ENCODE measurements at places on chromosomes 6 and 20.

DNA sequence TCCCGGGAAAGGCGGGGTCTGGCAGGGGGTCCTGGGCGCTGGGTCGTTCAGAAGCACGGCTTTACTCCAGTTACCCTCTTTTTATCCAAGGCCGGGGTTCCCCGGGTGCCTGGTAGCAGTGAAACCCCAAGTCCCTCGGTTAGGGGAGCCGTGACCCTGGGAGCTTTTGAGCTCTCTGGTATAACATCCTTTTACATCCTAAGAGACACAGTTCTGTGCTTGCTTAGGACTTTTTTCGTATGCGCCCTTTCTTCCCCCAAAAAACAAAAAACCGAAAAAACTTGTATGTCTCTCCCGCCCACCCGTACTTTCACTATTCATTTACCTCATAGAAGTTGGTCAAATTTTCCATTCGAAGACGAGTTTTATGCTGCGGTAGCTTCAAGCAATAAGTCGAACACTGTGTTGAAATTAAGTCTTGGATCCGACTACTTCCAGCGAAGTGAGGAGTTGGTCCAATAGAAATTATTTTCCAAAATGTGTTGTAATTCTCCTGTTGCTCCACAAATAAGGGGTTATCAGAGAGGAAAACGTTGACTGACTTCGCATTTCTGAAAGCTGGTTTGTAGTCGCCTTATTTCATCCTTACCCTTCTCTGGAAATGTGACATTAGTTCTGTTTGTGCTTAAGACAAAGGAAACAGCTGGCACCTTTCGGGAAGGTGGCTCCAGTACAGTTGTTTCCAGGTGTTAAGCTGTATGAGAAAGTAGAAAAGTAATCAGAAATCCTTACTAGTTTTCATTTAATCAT is 816 bp upstream of the MAN1A1 start:
- peak; percentile 68 for DNase-seq

- no peak for DNase-seq
Observed at GRCh38 chr6:162271922-162272321, 455.6 kb downstream of the PRKN start.

DNA sequence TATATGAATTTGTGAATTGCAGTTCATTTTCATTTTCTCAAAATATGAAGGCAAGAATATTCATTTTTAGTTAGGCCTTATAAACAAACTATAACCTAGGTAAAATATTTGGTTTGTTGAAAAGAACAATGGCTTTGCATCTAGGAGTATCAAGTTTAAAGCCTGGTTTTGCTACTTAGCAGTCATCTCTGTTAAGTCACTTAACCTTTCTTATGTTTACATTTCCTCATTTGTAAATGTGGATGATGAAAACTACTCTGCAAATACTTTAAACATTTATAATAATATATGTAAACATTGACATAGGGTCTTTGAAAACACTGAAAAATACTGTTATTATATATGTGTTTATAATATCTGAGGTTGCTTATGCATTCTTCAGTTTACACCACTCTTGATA is 135.5 kb downstream of the CENPW start:
- no peak for DNase-seq

- peak; percentile 91 for DNase-seq
Observed at GRCh38 chr6:24721461-24722215, 2.7 kb upstream of the C6orf62 start.

- peak; percentile 91 for DNase-seq
Observed at GRCh38 chr6:35297601-35298481, at the start of gene DEF6. Gene DEF6, plus strand, starts transcription at chr6:35297818. Its CDS starts 39 bp downstream, at chr6:35297857.

DNA sequence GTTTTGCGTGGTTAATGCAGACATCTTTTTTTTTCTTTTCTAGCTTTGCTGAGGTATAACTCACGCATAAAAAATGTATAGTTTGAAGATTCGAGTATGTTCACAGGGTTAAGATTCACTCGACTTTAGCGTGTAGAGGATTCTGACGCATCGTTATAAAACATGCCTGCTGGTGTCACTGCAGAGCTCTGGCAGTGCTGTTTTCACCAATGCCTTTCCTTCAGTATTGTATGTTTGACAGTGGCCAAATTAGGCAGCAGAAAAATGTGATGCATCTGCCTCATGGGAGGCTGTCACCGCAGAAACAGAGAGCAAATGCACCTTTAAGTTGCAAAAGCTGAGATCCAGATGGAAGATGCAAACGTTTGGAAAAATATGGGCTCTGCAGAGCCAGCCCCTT is 18.0 kb upstream of the SIRPB2 start:
- DNase-seq: peak; percentile 33

GRCh38 chr20:46221256-46221833 is 87.0 kb downstream of the CDH22 start:
- no peak for DNase-seq

- no peak for DNase-seq
Observed at GRCh38 chr6:166025149-166025898, 142.3 kb downstream of the TBXT start.

DNA sequence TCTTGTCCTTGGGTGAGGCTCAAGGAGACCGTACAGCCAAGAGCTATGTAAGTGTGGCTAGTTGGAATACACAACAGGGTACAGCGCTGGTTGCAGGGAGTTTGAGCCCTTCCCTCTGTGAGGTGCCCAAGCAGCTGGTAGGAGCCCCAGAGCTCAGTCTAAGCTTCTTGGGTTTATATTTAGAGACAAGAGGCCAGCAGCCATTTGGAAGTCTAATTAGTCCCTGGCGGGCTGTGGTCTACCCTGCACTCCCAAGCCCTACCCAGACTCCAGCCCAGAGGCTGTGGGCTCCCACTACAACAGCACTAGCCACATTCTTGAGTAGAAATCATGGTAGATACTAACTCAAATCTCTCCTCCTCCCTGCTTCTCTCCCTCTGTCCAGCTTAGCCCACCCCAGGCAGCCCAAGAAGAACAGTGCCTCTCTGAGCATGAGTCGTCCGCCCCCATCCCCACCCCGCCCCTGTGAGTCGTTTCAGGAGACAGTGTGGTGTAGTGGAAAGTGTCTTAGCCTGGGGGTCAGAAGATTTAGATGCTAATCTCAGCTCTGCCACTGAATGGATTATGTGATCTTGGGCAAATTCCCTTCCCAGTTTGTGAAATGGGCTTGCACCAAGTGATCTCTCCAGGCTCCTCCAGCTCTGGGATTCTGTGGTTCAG is 37.8 kb downstream of the EIF2S2 start:
- no peak for DNase-seq

DNA sequence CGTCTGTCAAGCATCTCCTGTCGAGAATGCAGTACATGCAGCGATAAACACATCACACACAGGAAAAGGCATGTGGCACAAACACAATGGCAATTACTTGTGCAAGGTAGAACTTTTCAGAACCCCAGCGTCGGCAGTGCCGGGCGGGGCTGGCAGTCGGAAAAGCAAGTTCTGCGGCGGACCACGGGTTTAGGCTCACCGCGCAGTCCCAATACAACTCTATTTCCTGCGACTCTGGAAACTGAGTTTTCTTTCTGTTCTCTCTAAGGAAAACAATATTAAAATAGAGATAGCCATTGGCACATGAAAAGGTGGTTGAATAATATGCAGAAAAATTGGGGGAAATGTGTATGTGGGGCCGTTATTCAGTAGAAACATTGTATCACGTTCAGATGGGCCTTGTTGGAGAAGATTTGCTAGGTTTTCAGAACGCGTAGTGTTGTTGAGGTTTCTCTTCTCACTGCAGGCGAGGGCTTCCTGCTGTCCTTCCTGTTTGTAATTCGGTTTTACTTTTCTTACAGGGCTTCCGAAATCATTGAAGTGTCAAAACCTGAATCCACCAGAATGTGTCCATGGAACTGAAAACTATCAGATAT is 369.5 kb downstream of the THBS2 start:
- no peak for DNase-seq

GRCh38 chr20:5967469-5967868 is 17.0 kb downstream of the MCM8 start:
- no peak for DNase-seq

DNA sequence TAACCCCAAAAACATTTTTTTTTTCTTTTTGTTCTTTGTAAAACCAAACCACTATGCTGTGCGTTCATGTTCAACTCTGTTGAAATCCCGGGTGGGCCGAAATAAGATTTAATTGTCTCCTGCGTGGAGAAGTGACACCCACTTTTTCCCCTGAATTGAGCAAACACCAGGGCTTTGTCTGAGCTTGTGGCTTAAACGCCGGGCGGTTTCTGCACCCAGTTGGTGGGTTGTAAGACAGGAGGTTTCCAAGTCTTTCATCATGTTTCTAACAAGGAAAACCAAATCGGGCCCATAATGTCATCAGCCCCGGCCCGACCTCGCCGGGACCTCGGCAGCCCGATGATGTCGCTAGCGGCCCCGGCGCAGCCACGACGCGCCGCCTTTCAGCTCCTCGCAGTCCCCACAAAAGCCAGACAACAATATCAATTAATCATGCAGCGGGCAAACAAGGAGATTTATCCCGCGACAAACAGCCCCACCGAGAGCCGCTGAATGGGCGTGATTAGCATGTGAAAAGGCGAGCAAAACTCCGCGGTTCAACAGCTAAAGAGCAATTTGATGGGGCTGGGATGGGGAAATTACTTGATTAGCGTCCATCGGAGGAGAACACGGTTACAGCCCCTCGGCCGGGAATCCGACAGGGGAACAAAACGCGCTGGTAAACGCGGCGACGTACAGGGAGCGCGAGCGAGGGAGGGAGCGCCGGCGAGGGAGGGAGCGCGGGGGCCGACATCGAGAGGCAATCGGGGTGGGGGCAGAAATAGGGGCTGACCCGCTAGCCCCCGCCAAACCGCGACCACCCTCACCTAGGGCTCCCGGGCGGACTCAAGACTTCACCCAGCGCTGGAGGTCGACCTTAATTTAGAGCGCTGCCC is 5.3 kb downstream of the LINC00237 start:
- DNase-seq: no peak

DNA sequence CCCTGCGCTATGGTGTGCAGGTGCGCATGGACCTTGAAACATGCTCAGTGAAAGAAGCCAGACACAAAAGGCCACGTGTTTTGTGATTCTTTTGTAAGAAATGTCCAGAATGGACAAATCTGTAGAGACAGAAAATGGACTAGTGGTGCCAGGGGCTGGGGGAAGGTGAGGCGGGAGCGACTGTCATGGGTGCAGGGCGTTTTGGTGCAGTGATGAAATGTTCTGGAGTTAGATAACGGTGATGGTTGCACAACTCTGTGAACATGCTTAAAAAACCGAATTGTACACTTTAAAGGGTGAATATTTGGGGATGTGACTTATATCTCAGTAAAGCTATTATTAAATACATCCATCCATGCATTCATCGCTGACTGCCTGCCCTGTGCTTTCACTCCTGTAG is 31.7 kb upstream of the NTSR1 start:
- DNase-seq: no peak

GRCh38 chr6:145844933-145845540 is 30.4 kb upstream of the FBXO30 start:
- no peak for DNase-seq

GRCh38 chr20:36339646-36340592 is 33.8 kb downstream of the DLGAP4 start:
- DNase-seq: no peak

DNA sequence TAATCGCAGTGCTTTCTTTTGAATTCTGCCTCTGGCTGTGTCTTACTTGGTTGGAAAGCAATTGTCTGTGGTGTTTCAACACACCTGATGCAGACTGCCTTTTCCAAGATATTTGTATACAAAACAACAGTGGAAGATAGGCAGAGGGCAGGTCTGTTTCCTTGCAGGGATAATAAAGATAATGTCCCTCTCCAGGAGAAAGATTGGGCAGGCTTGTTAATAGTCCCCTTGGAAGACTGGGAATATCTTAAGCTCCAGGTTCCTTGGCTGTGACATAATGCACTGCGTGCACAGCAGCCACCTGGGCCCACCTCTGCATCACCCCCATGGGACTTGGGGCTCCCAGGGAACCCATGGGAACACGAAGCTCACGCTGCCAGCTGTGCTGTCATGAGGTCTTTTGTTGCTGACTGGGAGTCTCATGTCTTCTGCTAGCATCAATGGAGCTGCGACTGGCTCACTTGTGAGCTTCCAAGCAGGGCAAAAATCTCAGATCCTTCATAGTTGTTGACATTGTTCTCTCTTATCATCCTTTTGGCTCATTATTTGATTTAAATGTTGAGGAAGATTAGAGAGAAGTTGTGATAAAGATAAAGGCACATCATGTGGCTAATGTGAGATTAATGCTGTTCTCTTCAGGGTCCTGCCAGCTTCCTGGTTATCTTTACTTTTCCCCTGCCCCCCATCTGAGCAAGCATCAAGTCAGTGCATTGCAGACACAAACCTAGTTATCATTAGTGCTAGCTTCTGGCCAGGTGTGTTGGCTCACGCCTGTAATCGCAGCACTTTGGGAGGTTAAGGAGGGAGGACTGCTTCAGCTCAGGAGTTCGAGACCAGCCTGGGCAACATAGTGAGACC is 107.1 kb upstream of the ASF1A start:
- no peak for DNase-seq

- DNase-seq: peak; percentile 70
Observed at GRCh38 chr6:45421709-45422502, 44.2 kb upstream of the SUPT3H start.

DNA sequence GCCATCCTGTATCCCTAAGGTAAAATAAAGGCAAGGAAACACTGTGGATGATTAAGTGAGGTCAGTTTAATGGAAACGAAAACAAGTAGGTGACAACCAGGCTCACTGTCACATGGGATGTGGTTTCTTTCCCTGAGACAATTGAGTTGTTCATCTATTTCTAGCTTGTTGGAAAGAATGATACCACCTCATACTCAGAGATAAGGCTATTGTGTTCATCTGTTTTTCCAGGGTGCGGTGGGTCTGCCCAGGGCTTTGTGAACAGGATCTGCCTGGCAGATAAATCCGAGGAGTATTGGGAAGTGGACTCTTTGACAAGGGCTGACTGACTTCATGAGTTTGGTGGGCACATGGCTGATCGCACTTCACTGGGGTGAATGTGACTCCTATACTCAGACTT is 80.8 kb upstream of the TIAM2 start:
- no peak for DNase-seq

DNA sequence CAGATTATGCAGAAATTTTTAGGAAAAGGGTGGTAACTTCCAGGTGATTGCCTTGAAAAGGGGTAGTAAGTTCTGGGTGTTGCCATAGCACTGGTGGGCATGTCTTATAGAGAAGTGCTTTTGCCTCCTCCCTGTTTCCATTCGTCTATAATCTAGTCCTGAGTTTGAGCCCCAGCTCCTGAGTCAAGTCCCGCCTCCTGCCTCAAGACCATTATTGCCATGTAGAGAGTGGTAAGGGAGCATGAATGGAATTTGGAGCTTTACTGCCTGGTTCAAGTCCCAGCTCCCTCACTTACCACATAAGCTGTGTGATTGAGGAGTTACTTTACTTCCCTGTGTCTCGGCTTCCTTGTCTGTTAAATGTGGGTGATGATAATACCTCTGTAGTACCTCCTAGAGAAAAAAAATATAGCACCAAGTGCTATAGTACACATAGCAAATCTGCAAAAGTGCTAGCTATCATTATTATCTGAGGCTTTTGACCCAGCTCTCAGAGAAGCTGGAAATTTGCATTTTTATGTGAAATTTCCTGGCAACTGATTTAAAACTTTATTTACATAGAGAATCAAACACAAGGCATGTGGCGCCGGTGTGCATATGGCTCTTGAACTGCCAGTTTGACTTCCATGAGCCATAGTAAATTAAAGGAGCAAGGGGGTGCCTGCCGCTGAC is 36.0 kb downstream of the TGM6 start:
- no peak for DNase-seq
